ENCODE measurements at places on chromosomes 6 and 20. TPM values are rescaled to one million over a fixed set of nuclear protein-coding genes. Genes with fewer than 3 reads are reported as not detected.

- no peak overlapping the region for H3K4me3 ChIP-seq
- peaks cover 41% of the 10 kb centered on the region for H3K4me1 ChIP-seq
- no peak for DNase-seq
- no peaks in the 10 kb centered on the region for H3K27me3 ChIP-seq
- peaks cover 21% of the 10 kb centered on the region for H3K36me3 ChIP-seq
- no peak overlapping the region for H3K27ac ChIP-seq
Observed at GRCh38 chr20:32474967-32475811, 109.9 kb downstream of the NOL4L start.

- no peak overlapping the region for H3K27ac ChIP-seq
- no peaks in the 10 kb centered on the region for H3K36me3 ChIP-seq
- no peaks in the 10 kb centered on the region for H3K4me1 ChIP-seq
- no peak overlapping the region for H3K4me3 ChIP-seq
- DNase-seq, result no peak
Observed at GRCh38 chr6:21137700-21138335, 455.7 kb upstream of the SOX4 start.

GRCh38 chr6:43733471-43734293 is 36.3 kb upstream of the VEGFA start:
- H3K27me3 ChIP-seq, result no peaks in the 10 kb centered on the region
- no peak for DNase-seq
- no peak overlapping the region for H3K4me3 ChIP-seq
- H3K27ac ChIP-seq, result no peak overlapping the region
- H3K4me1 ChIP-seq, result peaks cover 15% of the 10 kb centered on the region
- no peaks in the 10 kb centered on the region for H3K36me3 ChIP-seq

- no peaks in the 10 kb centered on the region for H3K36me3 ChIP-seq
- no peak overlapping the region for H3K27ac ChIP-seq
- no peaks in the 10 kb centered on the region for H3K4me1 ChIP-seq
Observed at GRCh38 chr6:167238146-167238693, 52.9 kb upstream of the UNC93A start.

- no peaks in the 10 kb centered on the region for H3K27me3 ChIP-seq
- H3K36me3 ChIP-seq, result no peaks in the 10 kb centered on the region
- no peak for DNase-seq
Observed at GRCh38 chr20:10647471-10647870, 26.3 kb downstream of the JAG1 start.

- no peak for DNase-seq
- no peak overlapping the region for H3K27ac ChIP-seq
- H3K36me3 ChIP-seq, result no peaks in the 10 kb centered on the region
- H3K4me1 ChIP-seq, result no peaks in the 10 kb centered on the region
- no peaks in the 10 kb centered on the region for H3K27me3 ChIP-seq
Observed at GRCh38 chr6:133499662-133500061, 258.5 kb downstream of the EYA4 start.

DNA sequence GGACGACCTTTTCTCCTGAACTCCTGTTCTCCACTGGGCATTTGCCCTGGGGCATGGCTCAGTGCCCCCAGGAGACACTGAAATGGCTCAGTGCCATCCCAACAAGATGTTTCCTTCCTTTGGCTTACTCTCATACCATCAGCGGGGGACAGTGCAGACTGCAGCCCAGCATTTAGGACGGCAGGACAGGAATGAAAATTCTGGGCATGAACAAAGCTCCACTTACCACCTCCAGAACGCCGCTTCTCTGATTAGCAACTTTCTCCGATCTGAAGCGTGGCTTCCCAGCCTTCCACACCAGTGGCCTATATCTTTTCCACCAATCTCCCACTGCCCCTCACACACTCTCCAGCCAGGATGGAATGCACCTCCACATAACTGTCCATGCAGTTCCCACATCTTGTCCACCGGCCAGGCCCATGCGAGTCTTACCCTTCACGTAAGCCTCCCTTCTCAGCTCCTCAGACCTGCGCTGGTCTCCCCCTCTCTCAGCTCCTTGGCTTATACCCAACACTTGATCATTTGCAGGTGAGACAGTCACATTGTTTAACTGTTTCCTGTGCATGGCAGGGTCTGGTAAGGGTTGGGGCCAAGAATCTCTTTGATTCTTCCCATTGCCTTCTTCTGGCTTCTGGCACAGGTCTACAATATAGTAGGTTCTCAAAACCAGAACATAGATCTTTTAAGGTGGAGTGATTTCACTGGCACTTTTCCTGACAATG is 114.5 kb downstream of the FYN start:
- peak overlapping the region; percentile 99 for H3K27ac ChIP-seq
- peak; percentile 61 for DNase-seq
- peak overlapping the region; percentile 68 for H3K4me3 ChIP-seq
- no peaks in the 10 kb centered on the region for H3K27me3 ChIP-seq

DNA sequence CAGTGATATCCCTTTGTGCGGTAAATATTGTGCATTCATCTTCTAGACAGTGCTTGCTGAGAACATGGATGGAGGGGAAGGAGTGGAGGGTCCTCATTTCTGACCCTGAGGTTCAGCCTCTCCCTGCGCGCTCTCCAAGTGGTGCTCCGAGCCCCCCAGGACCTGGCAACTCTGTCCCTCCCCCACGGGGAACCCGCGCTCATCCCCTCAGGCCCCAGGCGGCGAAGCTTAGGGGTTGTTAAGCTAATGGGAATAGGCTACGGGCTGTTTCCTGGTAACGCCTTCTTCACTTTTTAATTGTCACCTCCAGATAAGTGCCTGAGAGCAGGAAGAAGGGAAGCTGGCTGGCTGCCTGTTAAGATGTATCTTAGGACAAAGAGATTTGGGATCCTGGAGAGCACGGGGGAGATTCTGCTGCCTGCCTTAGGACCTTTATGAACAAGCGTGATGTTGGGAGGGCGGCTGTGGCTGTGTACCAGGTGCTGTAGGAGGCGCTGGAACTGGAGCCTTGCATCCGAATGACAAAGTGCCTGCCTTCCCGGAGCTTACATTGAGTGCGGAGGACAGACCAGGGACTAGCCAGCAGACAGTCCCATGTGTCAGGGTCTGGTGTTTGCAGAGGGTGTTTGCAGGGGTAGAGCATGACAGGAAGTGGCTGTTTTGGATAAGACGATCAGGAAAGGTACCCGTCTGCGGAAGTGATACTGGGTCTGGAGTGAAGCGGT is 11.7 kb downstream of the TSHZ2 start:
- H3K36me3 ChIP-seq, result no peaks in the 10 kb centered on the region
- no peak overlapping the region for H3K4me3 ChIP-seq
- H3K27ac ChIP-seq, result no peak overlapping the region
- H3K27me3 ChIP-seq, result no peaks in the 10 kb centered on the region

- DNase-seq, result no peak
- H3K4me3 ChIP-seq, result no peak overlapping the region
- no peaks in the 10 kb centered on the region for H3K4me1 ChIP-seq
- no peaks in the 10 kb centered on the region for H3K27me3 ChIP-seq
- no peaks in the 10 kb centered on the region for H3K36me3 ChIP-seq
Observed at GRCh38 chr20:9126527-9126926, 57.6 kb downstream of the PLCB4 start.

GRCh38 chr20:50191544-50192363 is 1.1 kb downstream of the CEBPB start:
- H3K4me1 ChIP-seq, result peaks cover 34% of the 10 kb centered on the region
- peak; percentile 63 for DNase-seq
- peaks cover 3% of the 10 kb centered on the region for H3K36me3 ChIP-seq
- H3K27me3 ChIP-seq, result no peaks in the 10 kb centered on the region
- H3K4me3 ChIP-seq, result no peak overlapping the region

DNA sequence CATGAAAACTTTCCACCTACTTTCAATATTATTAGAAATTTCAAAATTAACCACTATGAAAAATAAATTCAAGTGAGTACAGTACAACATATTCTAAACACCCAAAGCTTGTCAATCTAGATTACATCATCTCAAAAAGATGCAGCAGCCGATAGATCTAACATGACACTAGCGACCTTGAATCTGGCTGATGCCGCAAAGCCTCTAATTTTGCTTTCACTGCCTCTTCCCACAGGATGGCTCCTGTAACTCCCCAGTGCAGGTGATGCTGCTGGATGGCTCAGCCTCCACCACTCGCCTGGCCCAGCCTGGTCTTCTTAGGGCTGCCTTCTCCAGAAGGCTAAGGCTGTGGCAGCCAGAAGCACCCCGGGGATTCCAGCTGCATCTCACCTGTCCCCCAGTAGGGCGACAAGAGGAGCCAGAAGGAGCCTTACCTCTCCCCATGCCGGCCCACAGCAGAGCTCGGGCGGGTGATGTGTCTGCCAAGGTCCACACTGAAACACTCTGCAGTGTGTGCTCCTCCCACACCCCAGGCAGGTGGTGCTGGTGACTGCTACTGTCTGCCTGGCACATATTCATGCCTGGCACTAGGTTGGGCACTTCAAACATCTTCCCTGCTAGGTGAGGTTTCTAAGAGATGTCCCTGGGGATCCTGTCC is 82.1 kb downstream of the SLC23A2 start:
- no peak for DNase-seq
- no peaks in the 10 kb centered on the region for H3K4me1 ChIP-seq
- no peaks in the 10 kb centered on the region for H3K36me3 ChIP-seq

- peak overlapping the region; percentile 89 for H3K4me3 ChIP-seq
- H3K27ac ChIP-seq, result peak overlapping the region; percentile 76
- H3K27me3 ChIP-seq, result no peaks in the 10 kb centered on the region
- no peaks in the 10 kb centered on the region for H3K36me3 ChIP-seq
- peak; percentile 54 for DNase-seq
- H3K4me1 ChIP-seq, result peaks cover 53% of the 10 kb centered on the region
Observed at GRCh38 chr6:18262702-18263417, 1.5 kb downstream of the DEK start.

DNA sequence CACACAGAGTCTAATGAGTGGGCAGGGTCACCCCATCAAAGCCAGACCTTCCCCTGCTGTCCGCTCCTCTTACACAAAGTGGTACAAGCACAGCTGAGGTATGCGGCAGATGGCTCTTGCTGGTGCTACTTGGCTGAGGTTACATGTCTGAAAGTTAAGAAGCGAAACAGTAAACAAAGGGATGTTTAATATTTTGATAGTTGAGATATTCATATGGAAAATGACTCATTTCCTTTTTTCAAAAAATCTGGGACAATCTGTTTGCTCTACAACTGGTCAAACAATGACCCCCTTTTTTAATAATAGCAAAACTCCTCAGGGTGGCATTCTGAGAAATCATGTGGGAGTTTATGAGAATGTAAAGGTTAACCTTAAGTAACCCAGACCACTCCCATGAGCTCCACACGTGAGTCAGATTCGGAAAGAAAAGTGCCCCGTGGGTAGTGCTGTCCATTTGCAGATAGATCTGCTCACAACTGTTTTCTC is 245.3 kb downstream of the TBXT start:
- no peak overlapping the region for H3K27ac ChIP-seq
- no peak overlapping the region for H3K4me3 ChIP-seq
- no peaks in the 10 kb centered on the region for H3K36me3 ChIP-seq
- no peak for DNase-seq
- H3K4me1 ChIP-seq, result no peaks in the 10 kb centered on the region
- H3K27me3 ChIP-seq, result no peaks in the 10 kb centered on the region

The ROS1 gene
- polyA plus RNA-seq, result not detected

The BHLHE23 gene
- polyA plus RNA-seq, result not detected

The SPATA25 gene
- not detected for polyA plus RNA-seq

The GABBR1 gene
- 1.8 TPM for polyA plus RNA-seq

The CRISP3 gene
- not detected for polyA plus RNA-seq

The TNFAIP3 gene
- polyA plus RNA-seq, result 318 TPM

The IYD gene
- not detected for polyA plus RNA-seq

The APOM gene
- 4.9 TPM for polyA plus RNA-seq

The TFB1M gene
- polyA plus RNA-seq, result 21.6 TPM

The ZSCAN16 gene
- 12.4 TPM for polyA plus RNA-seq

Measured in CD4-positive, alpha-beta memory T cell (primary cell).